ENCODE measurements at places on chromosomes 1 and 21.

- no peak for DNase-seq
Observed at GRCh38 chr1:191134796-191135195, 657.1 kb upstream of the BRINP3 start.

GRCh38 chr1:22854688-22855565 lies 117.7 kb downstream of the LACTBL1 start:
- DNase-seq: no peak

- no peak for DNase-seq
Observed at GRCh38 chr1:106254748-106255147, 801.7 kb upstream of the PRMT6 start.

DNA sequence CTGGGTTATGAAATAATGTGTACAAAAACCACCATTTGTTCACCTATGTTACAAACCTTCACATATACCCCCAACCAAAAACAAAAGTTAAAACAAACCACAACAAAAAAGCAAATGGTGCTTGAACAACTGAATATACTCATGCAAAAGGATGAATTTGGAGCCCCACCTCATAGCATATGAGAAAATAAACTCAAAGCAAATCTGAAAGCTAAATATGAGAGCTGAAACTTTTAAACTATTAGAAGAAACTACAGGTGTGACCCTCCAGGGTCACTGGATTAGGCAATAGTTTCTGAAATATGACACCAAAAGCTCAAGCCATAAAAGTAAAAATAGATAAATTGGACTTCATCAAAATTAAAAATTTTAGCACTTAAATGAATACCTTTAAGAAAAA lies 215.5 kb upstream of the CHRM3 start:
- no peak for DNase-seq

- no peak for DNase-seq
Observed at GRCh38 chr1:8739377-8739776, 78.1 kb downstream of the RERE start.

DNA sequence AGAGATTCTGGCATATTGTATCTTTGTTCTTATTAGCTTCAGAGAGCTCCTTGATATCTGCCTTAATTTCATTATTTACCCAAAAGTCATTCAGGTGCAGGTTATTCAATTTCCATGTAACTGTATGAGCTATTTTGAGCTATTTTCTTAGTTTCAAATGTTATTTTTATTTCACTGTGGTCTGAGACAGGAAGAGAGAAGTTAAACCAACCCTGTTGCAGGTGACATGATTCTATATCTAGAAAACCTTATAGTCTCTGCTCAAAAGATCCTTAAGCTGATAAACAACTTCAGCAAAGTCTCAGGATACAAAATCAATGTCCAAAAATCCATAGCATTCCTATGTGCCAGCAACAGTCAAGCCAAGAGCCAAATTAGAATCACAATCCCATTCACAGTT lies 1644.0 kb upstream of the B3GALT2 start:
- DNase-seq: no peak

GRCh38 chr1:15153842-15154479 lies 414 bp downstream of the TMEM51 start:
- no peak for DNase-seq

DNA sequence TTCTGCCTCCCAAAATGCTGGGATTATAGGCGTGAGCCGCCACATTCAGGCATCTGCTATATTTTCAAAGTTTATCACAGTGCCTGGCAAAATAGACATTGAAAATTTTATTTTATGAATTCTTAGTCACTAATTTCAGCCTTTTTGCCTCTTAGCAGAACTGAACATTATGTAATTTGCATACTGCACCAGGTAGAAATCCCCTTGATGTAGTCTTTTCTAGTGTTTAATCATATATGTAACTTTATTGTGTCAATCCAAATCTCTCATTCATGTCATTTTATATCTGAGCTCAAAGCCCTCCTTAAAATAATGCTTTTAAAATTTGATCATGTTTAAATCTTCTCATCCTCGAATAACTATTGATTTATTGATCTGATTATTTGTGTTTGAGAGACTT lies 19.2 kb downstream of the WDTC1 start:
- no peak for DNase-seq

GRCh38 chr1:215007880-215008279 lies 74.7 kb upstream of the KCNK2 start:
- DNase-seq: no peak

- peak; percentile 15 for DNase-seq
Observed at GRCh38 chr21:42850866-42851391, 28.4 kb downstream of the WDR4 start.

DNA sequence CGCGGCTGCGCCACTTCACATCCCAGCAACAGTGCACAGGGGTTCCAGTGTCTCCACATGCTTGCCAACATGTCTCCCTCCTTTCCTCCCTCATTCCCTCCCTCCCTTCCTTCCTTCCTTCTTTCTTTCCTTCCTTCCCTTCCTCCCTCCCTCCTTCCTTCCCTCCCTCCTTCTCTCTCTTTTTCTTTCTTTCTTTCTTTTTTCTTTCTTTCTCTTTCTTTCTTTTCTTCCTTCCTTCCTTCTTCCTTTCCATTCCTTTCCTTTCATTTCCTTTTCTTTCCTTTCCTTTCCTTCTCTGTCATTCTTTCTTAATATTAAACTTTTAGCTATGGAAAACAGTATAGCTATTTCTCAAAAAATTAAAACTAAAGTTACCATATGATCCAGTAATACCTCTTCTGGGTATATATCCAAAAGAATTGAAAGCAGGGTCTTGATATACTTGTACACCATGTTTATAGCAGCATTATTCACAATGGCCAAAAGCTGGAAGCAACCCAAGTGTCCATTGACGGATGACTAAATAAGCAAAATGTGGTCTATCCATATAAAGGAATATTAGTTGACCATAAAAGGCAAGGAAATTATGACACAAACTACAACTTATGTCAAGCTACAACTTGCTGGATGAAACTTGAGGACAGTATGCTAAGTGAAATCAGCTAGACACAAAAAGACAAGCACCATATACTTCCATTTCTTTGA lies 55.0 kb upstream of the TLR5 start:
- no peak for DNase-seq

DNA sequence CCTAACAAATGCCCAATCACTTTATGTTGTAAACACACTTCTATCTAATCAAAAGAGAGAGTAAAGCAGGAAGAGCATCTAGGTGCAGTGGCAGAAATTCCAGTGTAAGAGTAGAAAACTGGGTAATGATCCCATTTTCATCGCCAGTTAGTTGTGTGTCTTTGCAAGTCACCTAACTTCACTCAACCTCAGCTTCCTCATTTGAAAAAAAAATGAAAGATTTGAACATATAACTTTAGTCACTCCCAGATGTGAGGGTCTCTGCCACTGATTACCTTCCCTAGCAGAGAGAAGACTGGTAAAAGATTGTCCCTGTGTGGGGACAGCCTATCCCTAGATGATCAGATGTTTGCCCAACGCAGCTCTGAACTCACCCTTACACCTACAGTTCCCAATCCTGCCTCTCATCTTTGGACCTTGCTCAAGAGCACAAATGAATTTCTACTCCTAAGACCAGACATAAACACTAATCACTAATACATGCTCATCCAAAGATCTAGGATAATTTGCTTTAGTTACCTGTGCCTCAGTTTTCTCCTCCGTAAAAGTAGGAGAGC lies 25.2 kb upstream of the DUSP23 start:
- DNase-seq: no peak

GRCh38 chr1:66618390-66618789 lies 84.4 kb downstream of the SGIP1 start:
- DNase-seq: no peak

- no peak for DNase-seq
Observed at GRCh38 chr1:187854457-187854856, 1025.7 kb downstream of the PLA2G4A start.

- DNase-seq: no peak
Observed at GRCh38 chr1:172581779-172582178, 48.8 kb downstream of the SUCO start.

DNA sequence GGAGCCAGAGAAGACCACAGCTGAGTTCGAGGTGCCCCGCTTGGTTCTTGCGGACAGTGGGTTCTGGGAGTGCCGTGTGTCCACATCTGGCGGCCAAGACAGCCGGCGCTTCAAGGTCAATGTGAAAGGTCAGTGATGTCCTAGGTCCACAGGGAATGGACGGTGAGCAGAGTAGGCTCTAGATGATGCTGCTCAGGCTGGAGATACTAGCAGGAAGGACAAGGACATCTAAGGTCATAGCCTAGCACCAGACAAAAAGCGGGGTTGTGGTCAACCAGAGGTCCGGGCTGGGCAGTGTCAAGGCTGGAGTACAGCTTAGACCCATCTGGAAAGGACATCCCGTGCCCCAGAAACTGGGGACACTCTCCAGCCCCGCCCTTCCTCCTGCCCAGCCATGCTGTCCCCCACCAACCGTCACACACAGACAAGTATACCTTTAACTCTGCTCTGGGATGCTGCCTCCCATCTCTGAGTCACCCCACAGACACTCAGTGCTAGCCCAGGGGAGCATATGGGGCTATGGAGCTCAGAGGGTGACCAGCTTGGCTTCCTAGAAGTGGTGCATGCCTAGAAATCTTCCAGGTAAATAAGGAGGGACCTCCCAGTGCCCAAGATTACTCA lies 8.7 kb downstream of the TIE1 start:
- no peak for DNase-seq

GRCh38 chr1:222461941-222462340 lies 86.0 kb downstream of the HHIPL2 start:
- DNase-seq: no peak

DNA sequence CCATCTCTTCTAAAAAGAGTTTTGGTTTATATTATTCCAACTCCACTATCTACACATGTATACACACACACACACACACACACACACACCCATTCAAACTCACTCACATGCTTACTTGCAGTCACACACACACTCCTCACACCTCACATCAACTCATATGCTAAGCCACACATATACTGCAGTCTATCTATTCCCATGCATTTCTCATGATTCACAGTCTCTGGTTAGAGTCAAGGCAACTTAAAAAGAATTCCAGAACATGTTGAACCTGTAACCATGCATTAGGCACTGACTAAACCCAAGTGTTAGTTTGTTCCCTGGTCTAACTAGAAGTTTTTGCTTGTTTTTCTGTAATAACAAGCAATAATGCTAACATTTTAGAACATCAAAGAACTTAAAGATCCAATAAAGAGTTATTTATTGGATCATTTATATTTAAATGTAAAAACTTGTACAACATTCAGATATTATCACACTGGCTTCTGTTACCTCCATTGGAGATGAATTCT lies 931.1 kb downstream of the PLA2G4A start:
- no peak for DNase-seq

DNA sequence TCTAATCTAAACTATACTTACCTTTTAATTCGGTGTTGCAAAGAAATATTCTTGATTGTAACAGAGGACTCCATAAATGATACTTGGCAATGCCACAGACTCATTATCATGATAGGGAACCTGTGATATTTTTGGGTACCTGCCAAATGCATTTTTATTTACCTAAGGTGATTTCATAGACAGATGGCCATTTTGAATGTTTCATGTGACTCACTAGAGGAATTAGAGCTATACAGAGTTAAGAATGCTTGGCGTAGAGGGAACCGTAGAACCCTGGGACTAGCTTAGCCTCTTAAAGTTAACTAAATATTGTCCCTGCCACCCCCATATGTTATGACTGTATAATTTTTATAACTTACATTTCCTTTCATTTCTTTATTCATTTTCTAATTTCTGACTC lies 136.1 kb downstream of the DISP1 start:
- DNase-seq: no peak

GRCh38 chr1:41246568-41246967 lies 4.5 kb upstream of the SCMH1 start:
- DNase-seq: no peak

DNA sequence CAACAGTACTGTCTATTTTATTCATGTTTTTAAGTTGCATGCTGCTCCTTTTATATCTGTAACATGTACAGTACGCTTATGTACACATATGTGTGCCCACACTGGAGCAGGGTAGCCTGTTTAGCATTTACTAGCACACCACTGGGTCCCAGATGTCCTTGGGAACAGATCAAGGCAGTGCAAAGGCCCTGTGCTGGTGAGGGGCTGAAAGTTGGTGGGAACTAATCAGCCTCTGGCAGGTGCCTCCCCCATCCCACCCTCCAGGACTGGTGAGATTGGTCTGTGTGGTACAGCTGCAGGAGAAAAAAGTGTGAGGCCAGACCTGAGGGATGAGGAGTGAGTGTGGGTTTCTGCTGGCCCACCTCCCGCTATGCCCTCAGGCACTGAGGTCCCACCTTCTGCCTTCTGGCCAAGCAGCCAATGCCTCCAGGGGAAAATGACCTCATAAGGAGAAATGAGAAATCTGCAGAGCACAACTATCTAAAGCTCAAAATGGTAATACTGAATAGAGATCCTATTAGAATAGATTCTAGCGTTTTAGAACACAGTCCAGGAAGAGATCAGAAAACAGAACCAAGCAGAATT lies 58.9 kb downstream of the POFUT2 start:
- DNase-seq: no peak

Data from CD4-positive, alpha-beta T cell (primary cell).